ENCODE measurements at places on chromosomes 7 and 10.

- no peak for DNase-seq
Observed at GRCh38 chr7:29957521-29958310, 31.9 kb downstream of the SCRN1 start.

- no peak for DNase-seq
Observed at GRCh38 chr7:39338716-39339115, 227.5 kb upstream of the YAE1 start.

- no peak for DNase-seq
Observed at GRCh38 chr10:99234041-99234790, 1.4 kb downstream of the HPSE2 start.

GRCh38 chr7:141990011-141990725, 5.5 kb upstream of the MGAM start:
- DNase-seq, result no peak

DNA sequence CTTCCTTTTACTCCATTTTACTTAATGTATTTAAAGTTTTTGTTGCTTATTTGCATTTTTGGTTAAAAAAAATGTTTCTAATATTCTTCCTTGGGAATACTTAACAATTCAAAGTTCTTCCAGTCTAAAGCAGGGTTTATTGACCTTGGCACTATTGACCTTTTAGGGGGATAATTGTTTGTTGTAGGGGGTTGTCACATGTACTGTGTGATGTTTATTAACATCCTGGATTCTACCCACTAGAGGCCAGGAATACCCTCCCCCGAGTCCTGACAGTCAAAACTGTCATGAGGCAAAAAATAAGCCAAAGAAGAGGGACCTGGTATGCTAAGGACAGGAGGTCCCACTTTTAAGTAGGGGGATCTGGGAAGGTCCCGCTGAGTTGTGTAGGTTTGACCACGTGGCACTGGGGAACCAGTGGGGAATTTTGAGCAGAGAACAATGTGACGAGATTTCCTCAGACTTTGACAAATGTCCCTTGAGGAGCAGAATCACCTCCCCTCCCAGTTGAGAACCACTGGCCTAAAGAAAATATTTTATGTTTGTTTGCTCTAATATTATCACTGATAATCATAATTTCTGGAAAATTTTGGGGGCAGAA, 178.3 kb upstream of the PRR15 start:
- DNase-seq, result no peak

GRCh38 chr7:106566672-106567071, 94.3 kb downstream of the CCDC71L start:
- DNase-seq, result no peak

- DNase-seq, result no peak
Observed at GRCh38 chr10:10332786-10333185, 684.9 kb upstream of the CELF2 start.

- DNase-seq, result no peak
Observed at GRCh38 chr7:142168746-142169145, 57.2 kb downstream of the MGAM2 start.

DNA sequence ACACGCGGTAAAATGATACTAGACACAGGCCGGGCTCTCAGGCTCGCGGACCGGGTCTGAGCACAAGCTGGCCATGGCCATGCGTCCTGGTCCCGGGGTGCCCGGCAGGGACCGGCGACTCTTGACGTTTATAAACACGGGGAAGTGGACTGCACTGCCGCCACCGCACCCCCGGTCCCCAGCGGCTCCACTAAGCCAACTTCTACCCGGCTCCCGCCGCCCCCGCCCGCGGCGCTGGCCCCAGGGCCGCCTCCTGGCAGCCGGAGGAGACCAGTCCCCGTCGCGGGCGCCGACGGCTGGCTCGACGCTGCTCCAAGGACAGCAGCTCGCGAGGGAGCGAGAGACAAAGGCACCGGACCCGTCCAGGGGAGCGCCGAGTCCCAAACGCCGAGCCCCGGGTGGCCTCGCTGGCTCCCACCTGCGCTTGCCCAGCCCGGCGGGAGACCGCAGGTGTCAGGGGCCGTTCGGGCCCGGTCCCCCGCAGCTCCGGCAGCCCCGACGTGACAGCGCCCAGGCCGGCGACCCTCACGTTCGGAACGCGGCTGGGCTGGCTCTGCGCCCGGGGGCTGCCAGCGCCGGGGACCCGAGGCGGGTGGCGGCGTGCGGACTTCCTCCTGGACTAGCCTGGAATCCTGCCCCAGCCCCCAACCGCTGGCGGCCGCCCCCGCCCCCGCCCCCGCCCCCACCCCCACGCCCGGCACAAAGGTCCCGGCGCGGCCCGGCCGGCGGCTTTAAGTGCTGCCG, 517 bp downstream of the ITGB1 start:
- no peak for DNase-seq

DNA sequence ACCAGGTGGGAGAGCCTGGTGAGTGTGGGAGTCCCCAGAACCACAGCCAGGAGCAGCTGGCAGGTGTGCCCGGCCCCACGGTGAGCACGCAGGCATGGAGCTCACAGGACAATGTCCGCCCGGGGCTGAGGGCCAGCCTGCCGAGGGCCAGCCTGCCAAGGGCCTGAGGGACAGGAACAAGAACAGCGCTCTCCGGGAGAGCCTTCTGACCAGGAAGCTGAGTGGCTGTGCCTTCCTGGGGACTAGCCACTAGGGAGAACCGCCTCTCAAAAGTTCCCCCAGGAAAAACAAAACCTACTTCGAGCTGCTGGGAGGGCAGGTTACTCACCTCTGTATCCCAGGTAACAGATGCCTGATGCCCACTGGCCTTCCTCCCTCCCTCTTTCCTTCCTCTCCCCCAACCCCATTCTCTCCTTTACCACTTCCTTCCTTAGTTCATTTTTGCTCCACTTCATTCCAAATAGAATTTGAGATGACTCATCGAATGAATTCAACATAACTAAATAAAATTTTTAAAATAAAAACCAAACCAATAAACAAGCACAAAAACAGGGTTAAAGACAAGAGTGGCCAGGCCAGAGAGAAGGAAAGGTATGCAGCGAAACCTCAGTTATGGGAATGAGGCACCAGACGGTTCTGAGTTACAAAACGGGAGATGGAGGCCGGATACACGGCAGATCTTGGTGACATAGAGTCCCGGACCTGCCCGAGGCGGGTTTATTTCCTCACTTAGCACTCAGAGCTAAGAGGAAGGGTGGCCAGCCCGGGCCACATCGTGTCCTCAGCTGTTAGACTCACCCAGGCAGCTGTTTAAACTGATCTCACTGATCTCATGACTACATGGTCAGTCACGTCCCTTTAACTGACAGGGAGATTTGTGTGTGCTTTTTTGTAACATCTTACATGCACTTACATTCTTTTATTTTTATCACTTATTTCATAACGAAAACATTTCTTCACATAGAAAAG, 128.5 kb downstream of the TNS3 start:
- no peak for DNase-seq

GRCh38 chr10:100872034-100872791, 40.5 kb upstream of the SLF2 start:
- DNase-seq, result peak; percentile 96

GRCh38 chr7:25659841-25660240, 431.6 kb upstream of the NPVF start:
- DNase-seq, result no peak

- DNase-seq, result no peak
Observed at GRCh38 chr7:116542618-116543017, 17.8 kb downstream of the CAV1 start.

DNA sequence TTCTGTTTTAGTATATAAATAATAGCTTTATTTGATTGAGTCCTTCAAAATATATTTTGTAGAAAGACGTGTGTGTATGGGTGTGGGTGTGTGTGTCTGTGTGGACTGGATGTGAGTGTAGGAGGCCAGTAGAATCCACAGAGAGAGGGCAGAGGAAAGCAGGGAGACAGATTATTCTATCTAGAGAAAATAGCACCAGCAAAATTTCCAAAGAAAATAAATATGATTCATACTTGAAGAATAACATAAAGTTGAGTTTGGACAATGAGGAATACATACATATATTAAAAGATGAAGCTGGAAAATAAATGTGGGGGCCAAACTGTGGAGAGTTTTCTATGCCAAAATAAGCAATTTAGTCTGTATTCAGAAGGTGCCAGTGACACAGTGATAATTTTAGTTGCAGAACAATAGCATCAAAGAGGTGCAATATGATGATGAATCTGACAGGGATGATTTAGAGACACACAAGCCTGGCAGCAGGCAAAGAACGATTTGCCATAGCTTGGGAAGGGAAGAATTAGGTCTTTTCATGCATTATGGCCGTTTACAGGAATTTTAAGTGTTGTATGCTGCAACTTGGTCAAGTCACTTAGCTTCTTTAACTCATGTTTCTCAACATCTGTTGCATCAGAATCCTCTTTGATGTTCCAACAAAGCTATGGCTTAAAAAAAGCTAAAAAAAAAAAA, 121.3 kb downstream of the SEMA3A start:
- DNase-seq, result no peak

- no peak for DNase-seq
Observed at GRCh38 chr7:94763268-94763667, 107.3 kb upstream of the SGCE start.

GRCh38 chr10:103493362-103493915, at the start of gene NEURL1:
NEURL1 (plus strand) TSS chr10:103493705; CDS start chr10:103494388, 683 bp downstream.
- DNase-seq, result peak; percentile 41

DNA sequence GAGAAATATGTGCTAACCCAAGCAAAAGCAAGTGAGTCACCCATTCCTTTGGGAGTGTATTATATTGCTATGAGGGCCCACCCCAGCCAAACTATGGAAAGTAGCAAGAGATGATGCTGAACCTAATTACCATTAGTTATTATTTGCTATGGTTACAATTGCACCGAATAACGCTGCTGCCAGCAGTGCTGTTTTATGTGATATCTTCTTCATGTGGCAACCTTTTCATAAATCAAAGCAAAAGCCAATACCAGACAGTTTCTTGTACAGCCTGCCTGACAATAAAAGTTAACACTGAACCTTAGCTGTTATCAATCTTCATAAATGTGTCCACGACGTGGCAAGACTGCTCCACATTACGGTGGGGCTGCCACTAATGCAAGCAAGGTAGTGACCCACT, 241.7 kb upstream of the PLXNA4 start:
- no peak for DNase-seq

- DNase-seq, result no peak
Observed at GRCh38 chr10:12081879-12082557, 13.3 kb downstream of the DHTKD1 start.

GRCh38 chr10:12314836-12315235, 34.5 kb upstream of the CAMK1D start:
- DNase-seq, result no peak

DNA sequence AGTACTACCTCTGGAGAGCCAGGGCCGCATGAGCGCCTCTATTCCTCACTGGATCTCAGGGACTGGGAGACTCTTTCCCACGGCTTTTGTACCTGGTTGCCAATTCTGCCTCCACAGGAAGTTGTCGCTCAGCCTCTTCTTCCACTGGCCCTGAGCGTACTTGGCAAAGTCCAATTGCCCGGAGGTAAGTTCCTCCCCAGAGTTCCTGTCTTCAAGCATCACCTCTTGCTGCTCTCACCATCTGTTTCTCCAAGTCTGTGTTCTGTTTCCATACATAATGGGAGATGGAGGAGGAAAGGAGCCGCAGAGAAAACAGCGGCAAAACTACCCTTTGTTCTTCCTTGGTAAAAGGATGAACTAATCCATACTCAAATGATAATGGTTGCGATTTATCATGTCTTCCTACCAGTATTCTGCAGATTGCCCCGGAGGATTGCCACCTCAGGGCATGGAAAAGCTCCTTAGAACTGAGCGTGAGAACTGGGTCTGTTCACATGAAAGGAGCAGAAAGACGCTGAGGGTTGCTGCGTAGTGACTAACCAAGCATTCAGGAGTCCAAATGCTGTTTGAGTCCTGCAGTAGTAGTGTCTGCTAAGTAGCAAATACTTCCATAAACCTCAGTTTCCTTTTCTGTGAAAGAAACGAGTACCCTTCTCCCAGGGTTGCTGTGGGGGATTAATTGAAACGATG, 170.2 kb upstream of the GLI3 start:
- no peak for DNase-seq

- DNase-seq, result no peak
Observed at GRCh38 chr10:30454744-30455510, 20.9 kb downstream of the MAP3K8 start.
